Stimulated activated CD8-positive, alpha-beta memory T cell treated with anti-CD3 and anti-CD28 coated beads, Interleukin-2, amount 100 ng/mL, for 1 hour (primary cell): ENCODE measurements at places on chromosomes 5 and 9.
A peak's percentile ranks its signal among the peaks of the same experiment; 100 is the strongest.

DNA sequence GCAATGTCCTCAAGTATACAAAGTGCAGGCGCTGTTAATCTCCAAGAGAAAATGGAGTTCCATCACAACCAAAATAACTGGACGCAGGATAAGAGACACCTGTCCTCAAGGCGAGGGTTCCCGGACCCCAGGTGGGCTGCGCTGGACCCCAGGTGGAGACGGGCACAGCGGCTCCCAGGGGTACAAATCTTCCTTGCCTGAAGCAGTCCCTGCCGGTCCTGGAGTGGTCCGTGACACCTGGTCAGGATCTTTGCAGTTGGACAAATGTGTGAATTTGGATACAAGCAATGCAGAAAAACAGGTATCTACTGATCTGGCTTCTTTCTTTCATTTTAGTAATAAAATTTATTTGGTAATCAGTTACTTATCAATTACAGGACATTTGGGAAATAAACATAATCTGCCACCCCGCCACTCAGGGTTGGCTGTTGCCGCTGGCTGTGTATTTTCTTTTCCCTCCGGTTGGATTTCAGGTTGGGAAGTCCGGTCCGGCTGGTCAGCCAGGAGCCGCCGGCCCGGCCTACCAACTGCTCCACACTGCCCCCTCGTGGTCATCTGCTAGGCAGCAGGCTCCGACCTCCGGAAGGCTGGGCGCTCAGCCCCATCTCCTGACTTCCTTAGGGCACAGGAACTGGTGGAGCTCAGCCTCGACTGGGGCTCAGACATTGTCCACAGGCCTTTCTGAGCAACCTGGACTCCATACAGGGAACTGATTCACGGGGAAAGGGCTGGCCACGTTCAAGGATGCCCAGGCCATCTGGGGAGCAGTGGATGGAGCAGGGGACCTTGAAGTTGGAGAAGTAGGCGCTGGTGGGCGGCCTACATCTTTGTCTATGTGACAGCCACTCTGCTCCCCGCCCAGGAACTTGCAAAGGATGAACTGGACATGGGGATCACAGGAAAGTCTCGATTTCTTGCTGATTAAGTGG is 43.4 kb downstream of the NXNL2 start:
- peak; percentile 48 for DNase-seq

- DNase-seq, result no peak
Observed at GRCh38 chr5:66856041-66856805, 260.0 kb downstream of the MAST4 start.

DNA sequence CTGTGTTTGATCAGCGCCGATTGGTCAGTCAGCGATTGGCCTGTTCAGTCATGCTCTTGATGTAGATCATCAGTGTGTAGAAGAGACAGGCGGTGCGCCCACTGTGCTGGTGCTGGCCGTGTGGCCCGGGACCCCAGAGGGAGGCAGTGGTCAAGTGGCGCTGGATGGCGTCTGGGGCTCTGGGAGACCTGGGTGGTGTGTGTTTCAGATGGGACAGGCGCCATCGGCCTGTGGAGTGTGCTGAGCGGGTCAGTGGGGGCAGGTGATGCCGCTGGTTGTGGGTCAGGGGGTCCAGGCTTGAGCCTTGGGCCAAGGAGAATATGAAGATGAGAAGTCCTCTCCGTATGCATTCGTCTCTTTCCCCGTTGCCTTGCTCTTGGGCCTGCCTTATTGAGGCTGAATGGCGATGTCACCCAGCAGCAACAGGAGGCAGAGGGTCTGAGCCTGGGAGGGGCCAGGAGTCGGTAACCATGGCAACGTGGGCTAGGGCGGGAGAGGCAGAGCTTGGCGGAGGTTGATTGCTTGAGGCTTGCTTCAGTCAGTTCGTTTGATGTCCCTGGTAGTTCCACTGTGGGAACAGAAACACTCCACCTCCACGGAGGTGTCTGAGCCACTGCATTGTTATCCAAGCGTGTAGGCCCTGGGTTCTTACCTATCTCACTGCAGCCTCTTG is 117.8 kb upstream of the CACNA1B start:
- DNase-seq, result no peak

DNA sequence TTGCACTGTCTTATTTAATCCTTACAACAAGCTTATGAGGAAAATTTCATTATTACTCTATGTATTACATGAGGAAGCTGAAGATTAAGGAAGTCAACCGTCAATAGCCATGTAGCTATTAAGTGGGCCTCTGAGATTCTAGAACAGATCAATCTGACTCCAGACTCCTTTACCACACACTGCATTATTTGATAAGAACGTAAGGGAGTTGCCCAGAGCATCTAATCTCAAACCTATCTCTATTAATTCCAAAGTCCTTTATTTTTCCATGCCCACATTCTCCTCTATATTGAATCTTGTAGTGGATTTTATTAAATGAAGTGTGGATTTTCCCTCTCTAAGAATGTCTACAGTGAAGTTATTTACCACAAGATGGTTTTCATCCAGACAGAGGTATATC is 118.2 kb upstream of the MTAP start:
- DNase-seq, result no peak

GRCh38 chr5:163453705-163454104 is 6.2 kb downstream of the NUDCD2 start:
- DNase-seq, result no peak

GRCh38 chr5:138032572-138033385 is at the start of gene FAM13B:
Gene FAM13B, minus strand, starts transcription at chr5:138033079. Its CDS starts 13,968 bp downstream, at chr5:138019111.
- DNase-seq, result peak; percentile 70

DNA sequence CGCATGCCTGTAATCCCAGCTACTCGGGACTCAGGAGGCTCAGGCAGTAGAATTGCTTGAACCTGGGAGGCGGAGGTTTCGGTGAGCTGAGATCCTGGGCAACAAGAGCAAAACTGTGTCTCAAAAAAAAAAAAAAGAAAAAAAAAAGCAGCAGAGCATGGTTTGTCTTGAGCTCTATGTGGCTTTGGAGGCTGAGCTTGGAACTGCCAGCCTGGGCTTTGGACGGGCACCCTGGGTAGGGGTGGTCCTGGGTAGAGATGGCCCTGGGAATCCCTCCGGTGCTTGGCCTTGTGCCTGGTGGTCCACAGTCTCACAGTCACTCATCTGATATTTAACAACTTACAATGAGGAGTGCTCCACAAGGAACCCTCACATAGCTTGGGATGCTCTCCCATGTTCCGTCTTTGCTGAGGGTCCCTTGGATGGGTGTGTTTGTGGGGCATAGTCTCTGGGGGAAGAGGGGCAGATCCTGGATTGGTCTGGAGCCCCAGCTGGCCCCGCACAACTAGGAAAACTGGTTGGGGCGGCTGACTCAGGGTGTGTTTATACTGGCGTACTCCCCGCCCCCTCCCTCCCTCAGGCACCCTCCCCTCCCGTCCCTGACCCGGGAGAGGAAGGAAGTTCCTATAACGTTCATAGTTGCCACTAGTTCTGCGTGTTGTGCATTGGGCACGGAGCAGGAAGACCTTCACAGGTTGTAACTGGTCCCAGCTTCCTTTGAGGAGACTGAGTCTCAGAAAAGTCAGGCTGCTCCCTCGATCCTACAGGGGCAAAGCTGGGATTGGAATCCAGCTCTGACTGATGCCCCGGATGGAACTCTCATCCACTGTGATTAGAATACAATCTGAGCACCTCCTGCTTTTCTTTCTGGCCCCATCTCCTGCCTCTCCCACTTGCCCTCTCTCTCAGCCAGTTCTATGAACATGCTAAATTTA is 11.2 kb downstream of the IER5L start:
- no peak for DNase-seq

- DNase-seq, result no peak
Observed at GRCh38 chr9:101311758-101312420, 72.9 kb downstream of the BAAT start.
